NCI-H2171 (cell line): ENCODE measurements at places on chromosomes 6 and 20.

DNA sequence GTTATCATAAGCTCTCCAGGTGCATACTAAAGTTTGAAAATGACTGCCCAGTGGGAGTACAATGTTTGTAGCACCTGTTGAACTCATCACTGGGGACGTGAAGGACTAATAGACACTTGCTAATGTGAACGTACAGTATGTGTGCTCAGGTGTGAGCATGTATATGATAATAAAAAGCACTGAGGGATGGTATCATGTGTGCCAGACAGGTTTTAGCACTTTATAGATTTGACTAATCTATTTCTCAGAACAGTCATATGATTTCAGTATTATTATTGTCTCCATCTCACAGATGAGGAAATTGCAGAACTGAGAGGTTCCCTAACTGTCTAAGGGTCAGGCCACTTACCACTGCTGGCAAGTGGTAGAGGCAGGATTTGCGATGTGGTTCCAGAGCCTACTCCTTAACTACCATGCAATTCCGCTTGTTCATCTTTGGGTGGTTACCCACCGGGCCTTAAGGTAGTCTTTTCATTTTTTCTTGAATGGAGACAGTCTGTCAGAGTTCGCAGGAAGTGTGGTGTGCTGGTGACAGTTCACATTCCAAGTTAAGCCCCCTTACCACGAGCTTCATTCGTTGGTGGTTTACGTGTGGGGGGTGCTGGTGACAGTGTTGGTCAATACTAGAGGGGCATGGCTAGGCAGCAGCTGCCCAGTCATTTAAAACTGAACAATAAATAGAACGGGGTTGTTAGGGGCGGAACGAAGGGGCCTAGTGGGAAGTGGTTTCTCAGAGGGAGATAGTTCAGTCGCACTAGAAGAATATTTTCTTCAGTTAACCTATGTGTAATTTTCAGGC lies 46.8 kb downstream of the RREB1 start:
- DNase-seq: no peak

DNA sequence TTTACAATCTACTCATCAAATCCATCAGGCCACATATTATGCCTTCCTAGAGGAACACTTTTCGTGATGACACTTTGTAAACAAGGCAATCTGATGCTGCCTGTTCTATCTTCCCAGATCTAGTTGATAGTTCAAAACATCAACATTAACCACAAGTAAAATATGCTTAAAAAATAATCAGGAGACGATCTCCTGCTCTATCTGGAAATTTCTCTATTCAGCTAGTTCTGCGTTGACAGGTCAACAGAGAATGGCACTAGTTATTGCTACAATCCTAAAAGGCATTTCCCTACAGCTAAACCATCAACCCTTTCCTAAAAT lies 2.1 kb downstream of the B4GALT5 start:
- no peak for DNase-seq

DNA sequence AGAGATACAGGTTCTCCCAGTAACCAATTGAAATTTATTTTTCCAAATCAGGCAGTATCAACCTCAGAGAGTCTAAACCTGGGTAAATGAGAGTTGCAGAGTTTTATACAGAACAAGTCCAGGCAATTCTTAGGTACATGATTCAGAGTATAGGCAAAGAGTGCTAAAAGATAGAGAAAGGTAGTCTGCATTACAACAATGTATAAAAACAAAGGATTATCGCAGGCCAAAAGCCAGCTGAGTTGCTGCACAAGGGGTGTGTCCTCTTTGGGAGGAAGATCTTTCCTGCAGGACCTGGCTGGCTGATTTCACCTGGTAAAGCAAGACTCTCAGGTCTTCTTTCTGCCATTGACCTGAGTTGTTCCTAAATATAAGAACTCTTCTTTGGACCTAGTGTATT lies 48.9 kb upstream of the ECHDC1 start:
- no peak for DNase-seq

- DNase-seq: no peak
Measured at GRCh38 chr6:90484385-90484784, 102.5 kb downstream of the MAP3K7 start.

GRCh38 chr6:66127061-66127460 lies 420.0 kb upstream of the EYS start:
- DNase-seq: no peak

- DNase-seq: peak; percentile 97
Measured at GRCh38 chr6:23180504-23181293, 611.3 kb downstream of the HDGFL1 start.

DNA sequence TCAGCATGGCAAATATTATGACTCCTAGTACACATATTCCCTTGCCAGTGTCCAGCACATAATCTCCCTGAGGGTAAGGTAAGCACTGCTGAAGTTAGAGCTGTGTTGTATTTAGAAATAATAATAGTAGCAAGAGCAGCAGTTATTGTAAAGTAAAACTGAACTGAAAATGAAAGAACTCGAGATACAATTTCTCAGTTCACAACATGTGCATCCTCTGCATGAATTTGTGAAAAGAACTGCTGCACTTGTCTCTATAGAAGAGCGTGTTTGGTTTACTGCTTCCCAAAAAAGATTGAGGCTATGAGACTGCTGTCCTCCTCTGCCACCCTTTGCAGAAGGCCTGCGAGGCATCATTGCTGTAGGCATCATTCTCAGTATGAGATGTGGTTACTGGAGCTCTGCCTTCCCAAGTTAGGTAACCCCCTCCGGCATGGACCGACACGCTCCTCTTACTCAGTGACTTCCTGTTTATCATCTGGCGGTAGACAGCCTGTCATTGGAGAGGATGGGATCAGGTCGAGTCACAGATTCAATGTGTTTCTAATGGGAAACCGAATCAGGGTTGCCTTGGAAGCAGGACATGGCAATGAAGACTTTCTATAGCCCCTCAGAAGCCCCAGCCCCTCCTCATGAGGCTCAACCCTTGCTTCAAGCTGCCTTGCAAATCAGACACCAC lies 48.1 kb downstream of the SLC24A3 start:
- DNase-seq: no peak

DNA sequence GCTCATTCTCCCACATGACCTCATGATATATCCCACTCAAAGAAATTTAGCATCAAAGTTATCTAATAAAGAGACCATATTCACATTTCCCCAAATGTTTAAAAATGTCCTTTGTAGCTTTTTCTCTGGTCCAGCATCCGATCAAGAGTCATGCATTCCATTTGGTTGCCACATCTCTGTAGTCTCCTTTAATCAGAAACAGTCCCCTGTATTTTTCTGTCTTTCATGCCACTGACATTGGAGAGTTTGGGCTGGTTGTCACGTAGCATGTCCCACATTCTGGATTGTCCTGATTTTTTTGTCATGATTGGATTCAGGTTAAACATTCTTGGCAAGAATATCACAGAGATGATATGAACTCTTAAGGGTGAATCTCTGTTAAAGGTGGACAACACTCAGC lies 55.7 kb downstream of the SNX5 start:
- no peak for DNase-seq

GRCh38 chr20:62366370-62367135 lies 559 bp downstream of the LAMA5 start:
- peak; percentile 25 for DNase-seq

- DNase-seq: no peak
Measured at GRCh38 chr6:134138226-134138975, 86.0 kb upstream of the SLC2A12 start.

DNA sequence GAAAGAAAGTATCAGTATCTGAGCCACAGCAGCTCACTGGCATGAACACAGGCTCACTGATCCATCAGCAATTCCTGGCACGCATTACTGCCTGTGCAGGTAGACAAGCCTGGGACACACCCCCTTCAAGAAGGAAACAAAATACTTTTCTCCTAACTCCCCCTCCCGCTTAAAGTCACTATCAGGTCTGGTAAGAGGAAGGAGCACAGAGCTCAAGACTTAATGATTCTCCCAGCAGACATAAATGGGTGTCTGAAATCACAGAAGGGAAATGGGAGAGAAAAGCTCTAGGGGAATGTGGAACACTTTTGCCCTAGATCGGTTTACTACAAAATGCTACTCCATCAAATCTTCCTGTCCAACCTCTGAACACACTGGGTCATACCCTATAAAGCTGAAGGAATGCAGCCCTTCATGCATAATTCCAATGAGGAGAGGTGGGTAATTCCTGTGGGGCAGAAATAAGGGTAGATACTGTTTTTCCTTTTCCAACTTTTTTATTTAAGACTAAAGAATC lies at the start of gene ADGRF1:
TSS of gene ADGRF1 (minus strand) at position 58 of the 517 bp plus-strand sequence. CDS start 13,271 bp downstream, outside the sequence.
- DNase-seq: no peak

GRCh38 chr6:33451606-33452005 lies 2.8 kb upstream of the ZBTB9 start:
- no peak for DNase-seq

GRCh38 chr6:17202526-17202925 lies 78.6 kb upstream of the RBM24 start:
- DNase-seq: no peak

- DNase-seq: no peak
Measured at GRCh38 chr6:3296537-3296936, 37.8 kb downstream of the PSMG4 start.

DNA sequence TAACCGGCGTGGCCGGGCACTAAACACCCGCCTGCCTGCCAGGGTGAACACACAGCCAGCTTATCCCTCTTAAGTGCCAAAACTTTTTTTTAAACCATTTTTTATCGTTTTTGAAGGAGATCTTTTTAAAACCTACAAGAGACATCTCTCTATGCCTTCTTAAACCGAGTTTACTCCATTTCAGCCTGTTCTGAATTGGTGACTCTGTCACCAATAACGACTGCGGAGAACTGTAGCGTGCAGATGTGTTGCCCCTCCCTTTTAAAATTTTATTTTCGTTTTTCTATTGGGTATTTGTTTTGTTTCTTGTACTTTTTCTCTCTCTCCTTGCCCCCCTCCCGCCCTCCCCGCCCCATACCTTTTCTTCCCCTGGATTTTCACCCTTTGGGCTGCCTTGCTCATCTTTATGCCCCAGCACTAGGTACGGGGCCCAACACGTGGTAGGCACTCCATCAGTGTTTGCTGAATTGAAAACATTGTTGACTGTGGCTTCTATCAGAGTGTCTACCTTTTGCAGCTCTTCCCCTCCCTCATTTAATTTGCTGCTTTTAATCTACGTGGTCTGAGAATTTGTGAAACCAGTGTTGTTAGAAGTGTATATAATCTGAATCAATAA lies 1.5 kb downstream of the ZCCHC3 start:
- DNase-seq: no peak

GRCh38 chr6:73236144-73236750 lies 11.0 kb upstream of the KHDC1L start:
- no peak for DNase-seq

DNA sequence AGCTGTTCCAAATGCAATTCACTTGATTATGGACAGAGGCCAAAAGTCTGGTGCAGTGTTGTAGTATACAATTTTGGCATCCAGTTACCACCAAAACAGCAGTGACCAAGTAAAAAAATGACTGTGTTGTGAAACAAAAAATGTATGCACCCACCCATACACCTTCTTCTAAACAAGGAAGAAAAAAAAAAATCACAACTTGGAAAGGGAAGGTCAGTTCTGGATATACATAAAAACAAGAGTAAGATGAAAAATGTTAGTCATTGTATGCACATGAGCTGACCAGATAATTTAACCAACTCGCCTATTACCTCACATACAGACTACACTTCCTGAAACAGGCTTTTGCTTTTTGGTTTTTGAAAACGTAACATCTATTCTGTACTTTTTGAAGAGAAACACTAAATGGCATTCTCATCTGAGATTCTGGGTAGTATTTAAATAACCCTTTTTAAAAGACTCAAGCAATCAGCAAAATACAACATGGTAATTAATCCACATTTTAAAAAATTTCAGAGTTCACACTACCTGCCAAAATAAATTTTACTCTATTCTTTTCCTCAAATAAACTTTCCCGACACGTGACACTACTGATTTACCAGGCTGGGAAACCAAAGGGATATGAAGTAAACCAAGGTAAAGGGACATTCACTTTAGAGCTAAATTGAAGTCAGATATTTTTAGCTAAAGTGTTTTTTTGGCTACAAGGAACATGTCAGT lies 141.6 kb upstream of the SHLD1 start:
- no peak for DNase-seq

GRCh38 chr6:143570147-143570853 lies 58.8 kb upstream of the FUCA2 start:
- no peak for DNase-seq

GRCh38 chr6:73854998-73855718 lies 159.2 kb downstream of the CD109 start:
- peak; percentile 55 for DNase-seq

- DNase-seq: no peak
Measured at GRCh38 chr6:26476896-26477295, 19.1 kb downstream of the BTN2A1 start.

- no peak for DNase-seq
Measured at GRCh38 chr6:34587851-34588250, 31.7 kb upstream of the SPDEF start.

DNA sequence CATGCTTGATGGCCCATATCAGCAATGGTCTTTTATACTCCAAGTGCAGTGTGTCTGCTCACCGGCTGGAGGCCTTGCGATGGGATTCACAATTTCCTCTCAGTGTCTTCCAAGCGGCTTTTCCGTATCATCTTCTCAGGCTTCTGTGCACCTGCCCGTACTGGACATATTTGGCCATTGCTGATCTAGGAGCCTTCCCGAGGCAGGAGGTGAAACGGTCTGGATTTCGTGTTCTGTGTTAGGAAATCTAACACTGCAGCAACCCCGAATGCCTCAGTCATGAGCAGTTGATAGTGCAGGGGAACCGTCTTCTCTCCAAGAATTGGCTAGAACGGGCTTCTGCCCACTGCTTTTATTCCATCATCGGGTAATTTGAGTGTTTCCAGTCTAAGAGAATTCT lies 60.5 kb downstream of the PPP1R14C start:
- no peak for DNase-seq

GRCh38 chr20:58019027-58019849 lies 209.2 kb downstream of the ANKRD60 start:
- no peak for DNase-seq

GRCh38 chr6:156985309-156985708 lies 208.1 kb downstream of the ARID1B start:
- DNase-seq: no peak

GRCh38 chr20:36856691-36857635 lies 19.0 kb upstream of the TLDC2 start:
- no peak for DNase-seq
